ENCODE measurements at places on chromosomes 12 and 14.
A peak's percentile ranks its signal among the peaks of the same experiment; 100 is the strongest.

- no peak for DNase-seq
These were observed 771.6 kb downstream of the LRFN5 start for GRCh38 chr14:42378274-42378673.

DNA sequence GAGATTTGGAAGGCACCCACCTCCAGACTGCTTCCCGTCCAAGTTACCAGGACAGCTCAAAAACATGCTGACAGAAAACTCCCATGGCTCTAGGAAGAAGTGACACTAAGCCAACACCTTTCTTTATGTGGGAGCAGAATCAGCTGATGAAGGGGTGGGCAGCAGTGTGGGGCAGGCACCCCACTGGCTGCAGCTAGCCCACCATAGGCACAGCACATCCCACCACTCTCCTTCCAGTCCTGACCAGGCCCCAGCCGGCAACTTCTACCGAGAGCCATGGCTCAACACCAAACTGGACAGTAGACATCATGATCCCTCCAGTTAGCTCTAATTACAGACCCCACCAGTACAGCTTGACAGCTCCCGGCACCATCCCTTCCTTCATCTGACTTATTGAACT, 45.0 kb downstream of the SH2B3 start:
- DNase-seq = no peak

- no peak for DNase-seq
These were observed 67.8 kb downstream of the AKAP6 start for GRCh38 chr14:32396885-32397284.

GRCh38 chr12:92185052-92185451, 39.4 kb upstream of the BTG1 start:
- peak; percentile 68 for DNase-seq

- no peak for DNase-seq
These were observed 331.8 kb downstream of the ZFP36L1 start for GRCh38 chr14:68461086-68461485.

GRCh38 chr12:51932218-51933076, 19.1 kb upstream of the ACVR1B start:
- DNase-seq = no peak

GRCh38 chr12:77122236-77122635, 56.9 kb upstream of the E2F7 start:
- DNase-seq = no peak

DNA sequence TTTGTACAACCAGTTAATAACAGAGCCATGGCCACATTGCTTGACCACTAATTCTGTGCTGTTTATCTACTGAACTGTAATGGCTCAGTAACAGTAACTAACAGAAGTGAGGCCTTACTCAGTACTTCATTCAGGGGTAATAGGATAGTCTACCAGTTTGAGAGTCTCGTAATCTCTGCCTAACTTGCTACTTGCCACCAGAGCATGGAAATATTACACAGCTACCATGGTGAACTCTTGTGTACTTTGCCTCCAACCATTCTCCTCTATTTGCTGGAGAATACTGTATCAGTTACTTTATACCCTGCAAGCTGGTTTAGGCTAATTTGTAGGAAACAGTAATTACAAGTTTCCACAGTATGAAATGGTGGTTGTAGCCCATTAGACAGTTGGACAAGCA, 10.6 kb downstream of the SCFD1 start:
- DNase-seq = no peak

- DNase-seq = no peak
These were observed 256.8 kb upstream of the GARIN6 start for GRCh38 chr12:99390707-99391106.

- no peak for DNase-seq
These were observed 292.3 kb downstream of the TMEM117 start for GRCh38 chr12:44127966-44128710.

GRCh38 chr12:111304642-111305071, 64.2 kb downstream of the PHETA1 start:
- DNase-seq = peak; percentile 13

DNA sequence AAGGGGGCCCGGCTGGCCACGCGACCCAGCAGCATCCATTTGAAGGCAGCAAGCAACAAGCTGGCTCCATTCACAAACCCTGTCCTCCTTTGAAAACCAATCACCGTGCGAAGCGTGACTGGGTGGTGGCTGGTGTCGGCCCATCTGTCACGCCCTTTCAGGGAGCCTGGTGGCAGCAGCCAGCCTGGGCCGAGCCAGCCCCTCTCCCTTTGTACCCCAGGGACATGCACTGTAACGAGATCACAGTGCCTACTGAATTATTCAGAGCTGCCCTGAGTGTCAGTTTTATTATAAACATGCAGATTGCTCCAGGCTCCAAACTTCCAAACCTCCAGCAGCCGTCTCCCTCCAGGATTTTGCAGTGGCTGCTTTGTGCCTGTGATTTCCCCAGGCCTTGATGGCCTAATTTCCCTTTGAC, 22.3 kb upstream of the CTDSP2 start:
- no peak for DNase-seq

GRCh38 chr12:127991485-127991884, 275.5 kb upstream of the TMEM132C start:
- no peak for DNase-seq

DNA sequence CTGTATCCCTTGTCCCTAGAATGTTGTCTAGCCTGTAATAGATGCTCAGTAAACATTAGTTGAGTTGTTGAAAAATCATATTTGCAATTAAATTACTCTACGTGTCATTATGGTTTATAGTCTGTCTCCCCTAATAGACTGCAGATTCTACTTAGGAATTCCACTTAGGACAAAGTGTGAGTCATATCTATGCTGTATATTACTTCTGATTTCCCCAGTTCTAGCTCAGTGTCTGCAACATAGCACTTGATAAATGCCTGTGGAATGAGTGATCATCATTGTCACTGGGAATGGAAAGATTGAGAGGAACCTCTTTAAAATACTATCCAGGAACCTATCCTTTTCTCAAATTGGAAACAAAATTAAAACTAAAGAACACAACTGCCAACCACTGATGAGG, 99.3 kb downstream of the TBX5 start:
- DNase-seq = no peak

DNA sequence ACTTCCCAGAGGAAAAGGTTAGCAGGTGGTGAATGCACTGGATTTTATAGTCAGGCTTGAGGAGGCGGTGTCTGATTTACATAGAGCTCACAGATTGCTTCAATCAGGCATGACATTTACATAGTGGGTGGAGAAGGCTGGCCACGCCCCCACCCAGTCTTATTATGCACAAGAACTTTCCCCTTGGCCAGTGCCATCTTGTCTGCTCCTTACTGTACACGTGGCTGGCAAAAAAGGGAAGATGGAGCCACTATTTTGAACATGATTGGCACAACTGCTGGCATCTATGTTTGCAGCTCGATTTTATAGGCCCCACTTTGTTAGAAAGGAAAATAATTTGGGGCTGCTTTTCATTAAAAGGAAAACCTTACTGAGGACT, 10.9 kb upstream of the LGMN start:
- no peak for DNase-seq

- DNase-seq = no peak
These were observed 1117.6 kb upstream of the TMEM132C start for GRCh38 chr12:127149226-127149964.

DNA sequence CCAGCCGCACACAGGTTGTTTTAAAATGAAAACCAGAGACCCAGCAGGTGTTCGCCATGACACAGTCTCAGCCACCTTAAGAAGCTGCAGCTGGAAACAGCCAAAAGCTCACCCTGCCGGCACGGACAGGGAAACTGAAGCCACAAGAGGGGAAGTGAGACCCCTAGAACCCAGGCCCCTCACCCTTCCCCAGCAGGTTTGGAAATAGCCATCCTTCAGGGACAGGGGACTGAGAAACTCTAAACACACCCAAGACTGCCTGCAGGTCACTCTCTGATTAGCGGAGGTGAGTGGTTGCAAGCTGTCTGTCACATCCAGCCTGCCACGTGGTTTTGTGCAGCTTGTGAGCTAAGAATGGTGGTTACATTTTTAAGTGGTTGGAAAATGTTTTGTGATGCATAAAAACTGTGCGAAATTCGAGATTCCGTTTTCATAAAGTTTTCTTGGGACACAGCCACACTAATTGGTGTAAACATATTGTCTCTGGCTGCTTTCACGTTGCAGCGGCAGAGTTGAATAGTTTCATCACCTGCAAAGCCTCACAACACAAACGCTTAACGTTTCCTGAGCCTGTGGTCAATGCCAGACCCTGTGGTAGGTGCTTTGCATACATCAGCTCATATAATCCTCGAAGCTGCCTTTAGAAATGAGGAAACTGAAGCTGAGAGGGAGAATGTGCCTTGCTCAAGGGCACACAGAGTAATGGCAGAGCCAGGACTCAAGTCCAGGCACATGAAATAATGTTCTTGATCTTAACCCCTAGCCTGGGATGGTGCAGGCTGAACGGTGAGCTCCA, 1.7 kb upstream of the SELPLG start:
- peak; percentile 57 for DNase-seq

- DNase-seq = no peak
These were observed 20.8 kb upstream of the HSPB8 start for GRCh38 chr12:119157978-119158377.

- DNase-seq = no peak
These were observed 3.8 kb upstream of the YBX3 start for GRCh38 chr12:10726945-10727344.

- no peak for DNase-seq
These were observed 1961.8 kb upstream of the FLRT2 start for GRCh38 chr14:83568141-83568540.

DNA sequence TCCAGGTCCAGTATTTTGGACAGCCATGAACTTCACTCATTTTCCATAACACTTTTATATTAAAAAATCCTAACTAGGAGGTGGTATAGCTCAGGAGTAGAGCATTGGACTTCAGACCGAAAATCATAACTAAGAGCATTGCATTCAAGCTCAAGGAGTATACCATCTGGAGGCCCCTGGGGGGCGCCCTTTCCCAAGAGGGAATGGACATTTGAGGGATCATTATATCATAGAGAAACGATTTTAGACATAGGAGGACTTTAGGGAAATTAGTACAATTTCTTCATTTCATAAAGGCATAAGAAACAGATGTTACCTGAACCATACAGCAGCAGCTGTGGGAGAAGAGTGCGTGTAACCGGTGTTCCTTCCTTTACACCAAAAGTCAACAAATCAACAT, 5.2 kb upstream of the ATG14 start:
- DNase-seq = no peak

GRCh38 chr14:46008348-46008747, 643.2 kb downstream of the RPL10L start:
- DNase-seq = no peak

- no peak for DNase-seq
These were observed 125.6 kb upstream of the MYL2 start for GRCh38 chr12:111045941-111046340.

- DNase-seq = no peak
These were observed 128.5 kb downstream of the TBX3 start for GRCh38 chr12:114555451-114555850.

DNA sequence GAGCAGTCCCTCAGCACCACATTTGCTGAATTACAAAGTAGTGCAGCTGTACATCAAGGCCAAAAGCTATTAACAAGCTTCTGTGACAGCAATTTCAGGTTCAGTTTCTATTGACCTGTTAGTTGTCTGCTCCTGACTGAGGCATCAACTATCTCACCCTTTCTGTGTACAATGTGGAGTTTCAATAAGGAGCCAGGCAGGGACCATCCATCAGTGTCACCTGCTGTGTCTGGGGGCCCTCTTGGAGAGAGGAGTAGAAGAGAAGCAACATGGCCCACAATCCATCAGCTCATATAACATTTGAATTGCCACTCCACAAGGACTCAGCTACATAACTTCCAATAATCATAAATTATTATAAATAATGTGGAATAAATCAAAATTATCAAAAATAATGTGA, 72.3 kb upstream of the CCDC196 start:
- no peak for DNase-seq

- DNase-seq = no peak
These were observed 237.3 kb downstream of the ADGRD1 start for GRCh38 chr12:131190965-131191364.

GRCh38 chr12:53068811-53069585, 10.2 kb downstream of the SPRYD3 start:
- no peak for DNase-seq

GRCh38 chr12:42213023-42213422, 25.0 kb downstream of the YAF2 start:
- no peak for DNase-seq

DNA sequence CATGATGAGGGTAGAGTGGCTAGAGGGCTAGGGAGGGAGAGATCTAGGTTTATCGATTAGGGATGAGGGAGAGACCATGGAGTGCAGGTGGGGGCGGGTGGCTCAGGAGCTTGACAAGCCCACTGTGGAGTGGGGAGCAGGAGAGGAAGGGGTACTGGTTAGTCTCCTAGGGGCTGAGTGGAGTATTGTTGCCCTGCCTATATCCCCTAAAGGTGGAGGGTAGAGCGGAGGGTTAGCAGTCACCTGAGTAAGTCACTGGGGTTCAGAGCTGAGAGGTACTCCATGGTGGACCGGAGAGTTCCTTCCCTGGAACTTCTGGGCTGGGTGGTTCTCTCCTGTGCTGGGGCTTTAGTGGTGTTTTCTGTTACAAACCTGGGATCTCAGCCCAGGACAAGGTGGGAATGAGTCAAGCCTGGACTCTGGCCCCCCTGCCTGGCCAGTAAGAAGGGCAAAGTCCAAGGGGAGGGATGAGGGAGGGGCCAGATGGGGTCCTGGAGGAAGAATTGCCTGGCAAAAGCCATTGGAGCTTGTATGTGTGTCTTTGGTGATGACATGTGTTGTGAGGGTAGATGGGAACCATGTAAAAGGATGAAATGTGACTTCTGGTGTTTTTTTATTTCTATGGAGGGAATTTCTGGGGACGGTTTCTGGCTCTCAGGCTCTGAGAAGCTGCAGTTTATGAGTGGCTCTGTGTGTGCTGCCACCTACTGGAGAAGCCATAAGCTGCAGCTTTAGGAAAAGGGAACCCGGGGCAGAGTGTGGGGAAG, at the start of gene CIDEB:
TSS of gene CIDEB (minus strand) at position 403 of the 767 bp plus-strand sequence. CDS start at position 284, 119 bp downstream.
- DNase-seq = peak; percentile 75

All from CD4-positive, alpha-beta T cell treated with Interleukin-17A for 1 hour (primary cell).